ENCODE measurements at places on chromosomes 4 and X.

GRCh38 chrX:46837558-46838485, 979 bp downstream of the RP2 start:
- no peak for DNase-seq

DNA sequence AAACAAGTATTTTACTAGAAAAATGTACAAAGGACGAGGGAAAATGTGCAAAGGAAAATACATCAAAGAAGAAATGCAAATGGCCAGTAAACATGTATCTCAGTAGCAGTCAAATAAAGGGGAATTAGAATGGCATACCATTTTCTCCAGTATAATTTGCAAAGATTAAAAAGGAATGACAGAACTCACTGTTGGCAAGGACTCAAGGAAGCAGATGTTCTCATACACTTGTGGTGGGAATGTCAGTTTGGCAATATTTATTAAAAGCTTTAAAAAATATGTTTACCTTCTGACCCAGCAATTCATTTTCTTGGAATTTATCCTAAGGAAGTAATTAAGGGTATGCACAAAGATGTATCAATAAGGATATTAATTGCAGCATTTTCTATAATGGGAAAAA, 7.6 kb downstream of the CLCN5 start:
- no peak for DNase-seq

DNA sequence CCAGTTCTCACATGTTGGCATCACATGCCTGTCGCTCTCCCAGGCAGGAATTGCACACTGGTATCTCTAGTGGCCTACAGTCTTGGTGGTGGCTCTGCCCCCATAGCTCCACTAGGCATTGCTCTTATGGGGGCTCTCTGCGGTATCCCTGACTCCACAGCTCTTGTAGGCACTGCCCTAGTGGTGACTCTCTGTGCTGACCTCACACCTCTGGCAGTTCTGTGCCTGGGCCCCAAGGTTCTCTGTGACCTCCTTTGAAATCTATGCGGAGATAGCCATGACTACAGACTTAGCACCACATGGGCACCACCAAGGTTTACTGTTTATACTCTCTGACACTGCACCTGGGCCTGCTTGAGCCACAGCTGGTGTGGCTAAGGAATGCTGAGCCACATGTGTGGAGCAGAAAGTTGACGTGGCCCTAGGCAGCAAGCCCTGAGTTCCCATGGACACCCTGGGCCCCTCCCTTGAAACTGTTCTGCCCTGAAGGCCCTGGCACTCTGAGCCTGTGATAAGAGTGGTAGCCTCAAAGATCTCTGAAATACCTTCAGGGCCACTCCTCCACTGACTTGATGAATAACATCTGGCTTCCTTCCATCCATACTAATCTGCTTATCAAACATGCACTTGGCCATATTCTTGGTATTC, 8.0 kb downstream of the SLC9B1 start:
- DNase-seq, result no peak

GRCh38 chr4:173420324-173420752, 21.4 kb upstream of the SCRG1 start:
- DNase-seq, result no peak

DNA sequence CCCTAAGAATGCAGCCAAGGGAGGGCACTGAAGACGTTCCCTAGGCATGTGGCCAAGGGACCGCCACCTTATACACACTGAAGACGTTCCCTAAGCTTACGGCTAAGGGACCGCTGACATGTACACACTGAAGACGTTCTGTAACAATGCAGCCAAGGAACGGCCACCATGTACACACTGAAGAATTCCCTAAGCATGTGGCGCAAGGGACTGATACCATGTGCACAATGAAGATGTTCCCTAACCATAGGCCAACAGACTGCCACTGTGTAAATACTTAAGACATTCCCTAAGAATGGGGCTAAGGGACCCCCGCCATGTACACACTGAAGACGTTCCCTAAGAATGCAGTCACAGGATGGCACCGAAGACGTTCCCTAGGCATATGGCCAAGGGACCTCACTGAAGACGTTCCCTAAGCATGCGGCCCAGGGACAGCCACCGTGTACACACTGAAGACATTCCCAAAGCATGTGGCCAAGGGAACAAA, 36.1 kb downstream of the DHRSX start:
- no peak for DNase-seq

- DNase-seq, result no peak
Observed at GRCh38 chr4:1732911-1733310, 11.6 kb downstream of the TACC3 start.

DNA sequence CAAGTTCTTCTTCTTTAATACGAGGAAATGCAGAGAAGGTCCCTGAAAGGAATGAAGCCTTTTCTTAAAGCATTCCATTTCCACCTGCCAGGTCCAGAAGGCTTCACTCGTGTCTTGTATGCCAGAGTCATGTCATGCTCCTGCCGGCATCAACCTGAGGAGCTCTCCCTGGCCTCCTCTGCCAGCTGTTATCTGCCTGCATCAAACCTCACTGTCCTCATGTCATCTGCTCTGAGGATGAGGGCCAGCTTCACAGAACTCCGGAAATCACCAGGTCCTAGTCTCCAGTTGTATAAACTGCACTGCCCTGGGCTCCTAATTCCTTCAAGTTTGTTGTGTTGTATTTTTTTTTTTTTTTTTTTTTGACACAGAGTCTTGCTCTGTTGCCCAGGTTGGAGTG, 20.0 kb upstream of the S100G start:
- no peak for DNase-seq
